ENCODE measurements at places on chromosomes 16 and 17.

GRCh38 chr16:2529061-2529931 is 1.9 kb downstream of the CEMP1 start:
- no peak for DNase-seq

GRCh38 chr17:42754782-42755181 is 6.2 kb upstream of the RAMP2 start:
- DNase-seq: no peak

GRCh38 chr16:26240807-26241206 is 549.0 kb downstream of the HS3ST4 start:
- DNase-seq: no peak

DNA sequence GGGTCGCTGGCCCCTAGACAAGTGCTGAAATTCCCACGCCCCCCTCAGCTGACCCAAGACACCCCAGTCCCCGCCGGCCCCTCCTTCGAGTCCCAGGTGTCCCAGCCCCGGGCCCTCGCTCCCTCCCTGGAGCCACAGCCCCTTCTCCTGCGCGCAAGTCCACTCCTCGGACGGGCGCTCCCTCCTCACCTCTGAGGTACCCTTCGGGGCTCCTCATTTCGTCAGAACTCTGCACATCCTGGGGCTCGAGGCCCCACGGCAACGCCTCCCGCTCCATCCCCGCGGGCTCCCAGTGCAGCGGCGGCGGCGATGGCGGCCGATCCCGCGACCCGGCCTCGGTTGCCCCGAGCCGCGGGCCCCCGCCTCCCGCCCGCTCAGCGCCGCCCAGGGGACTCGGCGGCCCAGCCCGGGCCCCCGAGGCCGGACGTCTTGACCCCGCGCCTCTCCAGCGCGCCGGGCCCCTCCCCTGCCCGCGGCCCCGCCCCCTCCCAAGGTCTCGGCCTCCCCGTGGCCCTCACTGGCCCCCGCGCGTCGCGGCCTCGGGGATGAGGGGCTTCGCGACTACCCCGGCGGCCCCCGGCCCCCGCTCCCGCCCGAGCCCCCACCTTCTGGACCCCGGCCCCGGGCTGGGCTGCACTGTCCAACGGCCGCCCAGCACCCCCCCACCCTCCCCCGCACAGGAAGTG is at the start of gene ZNF768:
Gene ZNF768, minus strand, starts transcription at position 430 of the 686 bp plus-strand sequence. Its CDS starts 153 bp downstream, at position 277.
- DNase-seq: no peak

- DNase-seq: no peak
These were observed 49.3 kb upstream of the JPH3 start for GRCh38 chr16:87552772-87553573.

DNA sequence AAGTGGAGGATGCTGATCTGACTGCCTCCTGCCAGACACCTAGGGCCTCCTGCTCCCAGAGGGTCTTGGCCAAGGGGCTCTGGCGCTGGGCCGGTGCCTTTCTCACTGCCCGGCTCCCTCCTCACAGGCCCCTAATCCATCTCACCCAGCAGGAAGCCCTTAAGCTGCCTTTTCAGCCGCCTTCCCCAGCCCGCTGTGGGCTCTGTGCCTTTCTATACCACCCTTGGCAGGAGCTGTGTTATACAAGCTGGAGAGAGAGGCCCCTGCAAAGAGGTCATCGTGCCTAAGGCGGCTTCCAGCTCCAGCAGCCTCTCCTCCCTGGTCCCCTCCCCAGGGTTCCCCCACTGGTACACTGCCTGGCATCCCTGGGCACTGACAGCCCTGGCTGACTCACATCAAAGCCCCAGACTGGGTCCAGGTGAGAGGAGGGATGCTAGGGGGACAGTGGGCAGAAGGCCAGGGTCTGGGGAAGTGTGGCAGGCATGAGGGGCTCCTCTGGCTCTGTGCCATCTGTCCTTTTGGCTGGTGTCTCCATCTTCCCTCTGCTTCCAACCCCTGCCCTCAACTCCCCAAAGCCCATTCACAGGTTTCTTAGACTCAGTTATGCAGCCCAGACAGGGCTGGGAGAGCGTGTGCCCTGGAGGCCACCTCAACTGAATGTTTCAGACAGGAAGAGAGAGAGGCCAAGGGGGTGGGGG is 15.3 kb upstream of the FZD2 start:
- no peak for DNase-seq
